ENCODE measurements at places on chromosomes 1 and 21.

- DNase-seq: no peak
Observed at GRCh38 chr1:92711473-92712165, 73.3 kb downstream of the EVI5 start.

GRCh38 chr1:243465081-243465480 is 209.2 kb downstream of the SDCCAG8 start:
- no peak for DNase-seq

DNA sequence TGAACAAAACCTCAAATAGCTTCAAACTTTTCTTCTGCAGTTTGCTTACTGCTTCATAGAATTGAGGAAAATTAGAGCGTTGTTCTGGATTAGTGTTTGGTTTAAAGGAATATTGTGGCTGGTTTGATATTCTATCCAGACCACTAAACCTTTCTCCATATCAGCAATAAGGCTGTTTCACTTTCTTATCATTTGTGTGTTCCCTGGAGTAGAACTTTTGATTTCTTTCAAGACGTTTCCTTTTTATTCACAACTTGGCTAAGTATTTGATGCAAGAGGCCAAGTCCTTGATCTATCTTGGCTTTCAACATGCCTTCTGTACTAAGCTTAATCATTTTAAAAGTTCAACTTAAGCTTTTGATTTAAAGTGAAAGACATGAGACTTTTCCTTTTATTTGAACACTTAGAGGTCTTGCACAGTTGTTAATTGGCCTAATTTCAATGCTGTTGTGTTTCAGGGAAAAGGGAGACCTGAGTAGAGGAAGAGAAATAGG is 359.1 kb downstream of the S1PR1 start:
- no peak for DNase-seq

- no peak for DNase-seq
Observed at GRCh38 chr21:31136891-31137290, 98.6 kb upstream of the KRTAP19-8 start.

All from foreskin melanocyte (primary cell).